ENCODE measurements at places on chromosomes 7 and 10.

DNA sequence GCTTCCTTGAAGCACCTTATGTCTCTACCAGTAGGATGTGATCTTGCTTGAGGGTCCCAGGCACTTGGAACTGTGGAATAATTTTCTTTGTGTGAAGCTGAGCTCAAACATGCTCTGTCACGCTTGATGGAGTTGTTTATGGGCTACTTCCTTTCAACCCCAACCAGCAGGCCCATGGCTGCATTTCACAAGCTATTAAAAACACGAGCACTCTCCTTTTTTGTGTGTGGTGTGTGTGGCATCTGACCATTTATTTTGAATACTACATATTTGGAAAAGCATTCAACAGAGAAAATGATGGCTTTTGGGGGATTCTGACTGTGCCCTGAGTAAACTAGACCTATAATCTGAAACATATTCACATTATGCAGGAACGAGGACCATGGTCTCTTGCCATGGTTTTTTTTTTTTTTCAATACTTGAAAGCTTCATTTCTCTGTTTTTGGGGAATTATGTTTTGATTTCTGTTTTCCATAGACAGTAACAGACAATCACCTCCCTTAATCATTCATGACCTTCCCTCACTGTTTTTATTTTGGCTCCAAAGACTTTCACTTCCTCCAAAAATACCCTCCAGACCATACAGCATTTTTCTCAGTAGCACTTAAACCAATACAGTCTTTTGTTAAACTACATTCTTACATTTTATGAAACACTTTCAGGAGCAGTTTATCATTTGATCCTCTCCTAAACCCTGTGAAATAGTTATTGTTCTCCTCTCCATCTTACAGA, 233.6 kb upstream of the BMPER start:
- H3K4me1 ChIP-seq, result no peaks in the 10 kb centered on the region
- no peak overlapping the region for H3K4me3 ChIP-seq
- H3K36me3 ChIP-seq, result no peaks in the 10 kb centered on the region
- H3K27me3 ChIP-seq, result no peaks in the 10 kb centered on the region

DNA sequence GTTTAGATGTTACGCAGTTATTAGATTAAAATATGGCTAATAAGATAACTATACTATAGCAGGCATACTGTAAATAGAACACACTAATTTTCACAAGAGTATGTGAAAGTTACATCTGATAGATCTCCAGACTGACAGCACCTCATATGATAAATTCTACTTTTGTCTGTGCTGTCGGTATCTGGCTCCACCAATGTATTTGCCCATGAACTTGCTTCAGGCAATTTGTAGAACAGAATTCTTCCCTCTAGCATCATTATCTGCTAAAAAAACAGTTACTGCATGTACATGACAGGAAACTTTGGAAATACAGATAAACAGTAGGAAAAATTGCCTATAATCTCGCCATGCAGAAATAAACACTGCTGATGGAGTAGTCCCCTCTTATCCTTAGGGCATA, 137.7 kb downstream of the WNT2 start:
- H3K27me3 ChIP-seq, result no peaks in the 10 kb centered on the region
- no peaks in the 10 kb centered on the region for H3K4me1 ChIP-seq
- H3K27ac ChIP-seq, result no peak overlapping the region
- H3K36me3 ChIP-seq, result peaks cover 3% of the 10 kb centered on the region
- H3K4me3 ChIP-seq, result no peak overlapping the region

GRCh38 chr10:117755659-117756014, 213.1 kb downstream of the EMX2 start:
- H3K27me3 ChIP-seq, result no peaks in the 10 kb centered on the region
- no peak overlapping the region for H3K4me3 ChIP-seq
- H3K4me1 ChIP-seq, result no peaks in the 10 kb centered on the region
- no peaks in the 10 kb centered on the region for H3K36me3 ChIP-seq
- H3K27ac ChIP-seq, result no peak overlapping the region

DNA sequence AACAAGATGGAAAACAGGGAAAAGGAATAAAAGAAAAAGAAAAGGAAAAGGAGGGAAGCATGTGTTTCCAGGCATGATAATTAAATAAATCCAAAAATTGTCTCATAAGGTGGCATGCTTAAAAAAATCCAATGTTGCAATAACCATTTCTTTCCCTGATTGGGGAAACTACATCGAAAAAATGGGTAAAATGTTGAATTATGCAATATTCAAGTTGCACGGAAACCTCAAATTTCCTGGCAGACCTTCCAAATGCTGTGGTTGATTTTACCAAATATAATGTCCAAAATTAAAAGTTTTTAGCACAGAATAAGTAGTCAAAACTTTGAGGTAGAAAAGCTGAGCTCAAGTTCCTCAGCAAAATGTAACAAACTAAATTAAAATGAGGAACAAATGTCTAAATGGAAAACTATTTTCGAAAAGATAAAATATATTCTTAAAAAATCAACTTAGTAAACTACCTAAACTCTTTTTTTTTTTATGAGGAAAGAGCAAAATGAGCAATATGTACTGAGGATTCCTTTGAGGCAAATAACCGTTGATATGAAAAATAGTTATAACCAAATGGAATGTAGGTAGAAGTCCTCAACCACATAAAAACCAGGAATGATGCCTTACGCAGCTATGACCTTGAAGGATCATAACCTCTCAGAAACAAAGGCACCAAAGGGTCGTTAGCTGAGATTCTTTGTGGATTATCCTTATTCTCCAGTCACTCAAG, 52.6 kb downstream of the MACC1 start:
- no peaks in the 10 kb centered on the region for H3K36me3 ChIP-seq
- no peaks in the 10 kb centered on the region for H3K4me1 ChIP-seq
- no peak overlapping the region for H3K27ac ChIP-seq
- no peak overlapping the region for H3K4me3 ChIP-seq
- H3K27me3 ChIP-seq, result no peaks in the 10 kb centered on the region

DNA sequence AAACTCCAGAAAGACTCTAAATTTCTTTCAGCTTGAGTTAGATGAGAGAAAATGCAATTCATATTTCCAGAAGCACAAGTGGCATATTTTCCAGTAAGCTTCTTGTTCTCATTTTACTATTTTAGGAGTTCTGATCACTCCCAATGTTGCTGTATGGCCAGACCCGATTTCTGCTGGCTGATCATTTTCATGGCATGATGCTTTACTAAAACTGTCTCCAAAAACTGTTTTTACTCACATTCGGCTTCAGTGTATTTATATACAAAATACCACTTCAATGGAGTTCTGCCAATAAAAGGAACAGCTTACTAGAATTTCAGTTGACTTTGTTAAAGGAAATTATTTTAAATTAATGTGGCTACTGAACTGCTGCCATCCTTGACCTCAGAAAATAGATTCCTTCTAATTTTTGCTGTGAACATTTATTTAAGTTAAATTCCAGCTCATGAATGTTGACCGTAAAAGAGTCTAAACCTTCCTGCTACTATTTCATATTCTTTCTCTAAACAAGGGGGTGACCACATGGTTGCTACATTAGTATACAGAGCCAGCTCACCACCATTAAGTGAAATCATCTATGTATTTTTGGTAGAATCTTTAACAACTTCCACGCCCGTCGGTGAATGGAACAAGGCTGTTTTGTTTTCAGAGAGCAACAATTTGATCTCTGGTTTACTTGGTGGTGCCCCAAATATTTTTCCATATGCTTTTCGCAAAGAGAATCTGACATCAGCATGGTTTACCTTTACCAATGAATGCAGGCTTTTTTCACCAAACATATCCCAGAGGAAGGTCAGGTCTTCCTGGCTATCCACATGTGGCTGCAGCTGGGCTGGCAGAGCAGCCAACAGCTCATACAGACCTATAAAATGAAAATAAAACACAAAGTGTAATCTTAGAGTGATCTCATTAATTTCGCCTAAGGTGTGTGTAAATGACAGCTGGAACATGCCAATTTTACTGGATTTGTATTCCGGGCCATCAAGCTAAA, 101.2 kb downstream of the MPP7 start:
- H3K4me1 ChIP-seq, result no peaks in the 10 kb centered on the region
- DNase-seq, result no peak
- H3K36me3 ChIP-seq, result no peaks in the 10 kb centered on the region
- H3K27me3 ChIP-seq, result no peaks in the 10 kb centered on the region
- no peak overlapping the region for H3K27ac ChIP-seq
